ENCODE measurements at places on chromosomes 2 and 18.

DNA sequence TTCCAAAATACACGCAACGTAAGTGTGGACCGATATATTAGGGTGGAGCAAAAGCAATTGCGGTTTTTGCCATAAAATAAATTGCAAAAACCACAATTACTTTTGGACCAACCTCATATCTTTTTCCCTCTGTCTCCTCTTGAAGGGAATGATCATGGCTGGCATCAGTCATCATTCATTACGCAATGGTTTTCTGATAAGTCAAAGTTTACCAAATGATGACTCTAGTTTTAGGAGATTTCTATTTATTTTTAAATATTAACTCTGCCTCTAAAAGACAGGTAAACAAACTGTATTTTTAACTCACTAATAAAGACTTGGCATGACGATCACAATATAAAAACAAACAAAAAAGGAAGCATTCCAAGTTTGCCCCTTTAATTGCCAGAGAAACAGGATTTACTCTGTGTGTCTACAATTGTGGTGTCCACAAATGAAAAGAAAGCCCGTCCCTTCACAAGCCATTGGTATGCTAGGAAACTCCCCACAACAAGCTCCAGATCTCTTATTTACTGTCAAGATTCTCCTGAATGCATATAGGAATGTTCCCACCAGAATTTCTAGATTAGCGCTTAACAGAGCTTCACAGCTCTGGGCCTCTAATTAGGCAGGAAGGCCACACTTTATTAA, 61.3 kb downstream of the IRS1 start:
- no peak for DNase-seq

DNA sequence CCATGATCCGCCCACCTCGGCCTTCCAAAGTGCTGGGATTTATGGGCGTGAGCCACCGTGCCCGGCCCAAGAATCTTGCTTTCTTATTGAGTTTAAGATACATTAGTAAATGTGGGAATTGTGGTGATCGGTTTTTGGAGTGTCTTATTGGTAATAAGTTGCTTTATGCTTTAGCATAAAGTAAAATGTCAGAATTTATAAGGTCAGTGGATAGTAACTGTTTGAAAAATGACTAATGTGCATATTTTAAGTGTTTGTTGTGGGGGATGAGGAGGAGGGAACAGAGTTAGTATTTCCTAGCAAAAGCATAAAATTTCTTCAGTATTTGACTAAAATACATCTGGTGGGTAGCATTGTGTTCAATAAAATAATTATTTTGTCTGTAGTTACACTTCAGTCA, 77.4 kb downstream of the SLC39A10 start:
- DNase-seq: no peak

GRCh38 chr2:137706786-137707613, 257.3 kb upstream of the HNMT start:
- no peak for DNase-seq

DNA sequence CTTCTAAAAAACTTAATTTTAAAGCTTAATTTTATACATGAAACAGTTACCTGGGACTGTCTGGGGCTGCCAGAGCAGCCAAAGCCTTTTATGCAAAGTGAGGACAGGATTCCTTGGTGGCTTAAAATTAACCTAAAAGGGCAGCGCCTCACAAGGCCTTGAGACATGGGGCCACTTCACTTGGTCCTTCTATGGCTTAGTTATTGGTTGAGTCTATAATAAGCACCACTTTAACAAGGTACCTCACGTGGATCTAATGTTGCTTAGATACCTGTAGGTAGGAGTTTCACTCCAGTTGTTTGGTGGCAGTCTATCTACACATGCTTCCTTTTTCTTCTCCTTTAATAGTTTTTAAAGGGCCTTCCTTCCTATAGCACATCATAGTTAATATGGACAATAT, 51.6 kb downstream of the EIF2AK3 start:
- DNase-seq: no peak

- peak; percentile 29 for DNase-seq
These were observed 34.8 kb downstream of the LBH start for GRCh38 chr2:30266051-30266621.

DNA sequence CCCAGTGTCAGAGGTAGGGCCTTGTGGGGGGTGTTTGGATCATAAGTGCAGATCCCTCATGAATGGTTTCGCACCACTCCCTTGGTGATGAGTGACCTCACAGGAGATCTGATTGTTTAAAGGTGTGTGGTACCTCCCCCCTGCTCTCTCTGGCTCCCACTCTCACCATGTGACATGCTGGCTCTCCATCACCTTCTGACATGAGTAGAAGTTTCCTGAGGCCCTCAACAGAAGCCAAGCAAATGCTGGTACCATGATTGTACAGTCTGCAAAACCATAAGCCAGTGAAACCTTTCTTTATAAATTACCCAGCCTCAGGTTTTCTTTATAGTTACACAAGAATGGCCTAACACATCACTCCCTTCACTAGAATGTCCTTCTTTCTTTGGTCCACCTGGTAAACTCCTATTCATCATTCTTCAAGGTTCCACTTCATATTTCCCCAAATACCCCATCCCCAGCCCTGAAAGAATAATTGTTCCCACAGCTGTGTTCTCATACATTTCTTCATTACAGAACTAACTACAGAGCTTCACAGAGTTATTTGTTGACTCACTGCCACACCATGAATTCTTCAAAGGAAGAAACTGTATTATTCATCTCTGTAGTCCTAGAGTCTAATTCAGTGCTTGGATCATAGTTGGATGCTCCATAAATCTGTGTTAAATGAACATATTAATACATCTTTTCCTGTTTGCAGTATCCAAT, 81.2 kb upstream of the STK17B start:
- DNase-seq: no peak

DNA sequence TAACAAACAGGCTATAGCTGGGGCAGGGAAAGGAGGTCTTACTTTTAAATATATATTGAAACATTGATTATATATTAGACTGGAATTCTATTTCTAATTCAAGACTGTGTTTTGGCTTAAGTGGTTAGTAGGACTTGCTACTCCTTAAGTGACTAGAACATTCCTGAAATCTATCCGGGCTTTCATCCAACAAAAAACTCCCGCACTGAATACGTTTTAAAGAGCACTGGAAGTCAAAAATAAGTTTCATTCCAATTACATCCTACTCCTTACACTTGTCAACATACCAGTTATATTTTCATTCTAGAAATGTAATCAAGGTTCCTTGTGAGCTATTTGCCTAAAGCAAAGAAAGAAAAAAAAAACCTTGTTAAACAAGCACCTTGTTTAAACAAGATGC, 204.6 kb downstream of the SP3 start:
- DNase-seq: no peak

- DNase-seq: no peak
These were observed 221.9 kb downstream of the DYM start for GRCh38 chr18:49238433-49239042.

GRCh38 chr2:64863097-64863820, 125.9 kb upstream of the SLC1A4 start:
- no peak for DNase-seq

- DNase-seq: no peak
These were observed 199.2 kb downstream of the CAMKMT start for GRCh38 chr2:44560941-44561340.

DNA sequence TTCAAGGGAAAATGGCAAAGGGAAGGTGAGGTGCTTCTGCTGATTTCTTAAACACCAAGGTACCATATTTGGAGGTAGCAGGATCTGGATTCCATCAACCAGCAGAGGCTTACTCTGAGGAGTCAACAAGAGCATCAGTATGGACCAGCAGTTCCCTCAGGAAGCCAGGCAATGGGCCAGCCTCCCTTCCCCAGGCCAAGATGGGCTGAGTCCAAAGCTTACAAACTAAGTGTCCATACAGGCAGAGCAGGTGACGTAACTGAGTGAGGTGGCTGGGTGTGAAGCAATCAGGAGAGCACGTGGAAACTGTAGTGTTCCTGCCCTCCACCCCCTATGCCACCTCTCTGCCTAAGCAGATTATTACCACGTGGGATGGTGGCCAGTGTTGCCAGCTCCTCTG, 134.2 kb upstream of the HNRNPA3 start:
- no peak for DNase-seq

- no peak for DNase-seq
These were observed 16.8 kb upstream of the CRIM1 start for GRCh38 chr2:36338827-36339145.

- DNase-seq: no peak
These were observed 66.5 kb downstream of the COLEC12 start for GRCh38 chr18:433960-434359.

DNA sequence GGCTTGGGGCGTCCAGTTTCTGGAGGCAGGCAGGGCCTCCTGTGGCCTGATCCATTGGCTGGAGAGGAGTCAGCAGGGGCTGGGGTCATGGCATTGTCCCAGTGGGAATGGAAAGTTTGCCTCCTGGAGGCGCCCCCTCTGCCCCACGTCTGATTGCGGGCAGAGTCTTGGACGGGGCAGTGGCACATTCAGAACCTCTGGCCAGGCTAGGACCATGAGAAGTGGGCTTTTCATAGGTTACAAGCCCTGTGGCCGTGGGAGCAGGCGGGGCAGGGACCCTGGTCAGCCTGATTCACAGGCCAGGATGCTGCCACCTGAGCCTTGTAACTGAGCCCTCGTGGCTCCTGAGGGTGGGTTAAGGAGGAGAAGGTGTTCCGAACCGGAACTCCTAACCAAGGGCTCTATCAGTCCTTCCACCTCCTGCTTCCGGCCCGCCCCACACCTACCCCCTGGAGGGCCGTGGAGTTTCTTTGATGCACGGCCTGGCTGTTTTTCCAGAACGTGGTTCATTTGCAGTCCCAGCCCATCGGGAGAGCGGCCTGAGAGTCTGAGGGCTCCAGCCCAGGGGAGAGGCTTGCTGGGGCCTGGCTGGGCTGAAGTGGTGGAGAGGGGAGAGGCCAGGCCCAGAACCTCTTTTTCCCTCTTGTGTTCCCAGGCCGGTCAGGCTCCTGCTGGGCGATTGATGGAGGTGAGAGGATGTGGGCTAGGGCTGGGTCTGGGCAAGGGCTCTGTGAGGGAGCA, 43.9 kb upstream of the PLB1 start:
- no peak for DNase-seq

- DNase-seq: no peak
These were observed 77.7 kb downstream of the APOB start for GRCh38 chr2:20966061-20966595.

- DNase-seq: no peak
These were observed 298.5 kb downstream of the PAX3 start for GRCh38 chr2:222000326-222000725.

- DNase-seq: no peak
These were observed 30.1 kb downstream of the WDFY1 start for GRCh38 chr2:223915071-223915470.

DNA sequence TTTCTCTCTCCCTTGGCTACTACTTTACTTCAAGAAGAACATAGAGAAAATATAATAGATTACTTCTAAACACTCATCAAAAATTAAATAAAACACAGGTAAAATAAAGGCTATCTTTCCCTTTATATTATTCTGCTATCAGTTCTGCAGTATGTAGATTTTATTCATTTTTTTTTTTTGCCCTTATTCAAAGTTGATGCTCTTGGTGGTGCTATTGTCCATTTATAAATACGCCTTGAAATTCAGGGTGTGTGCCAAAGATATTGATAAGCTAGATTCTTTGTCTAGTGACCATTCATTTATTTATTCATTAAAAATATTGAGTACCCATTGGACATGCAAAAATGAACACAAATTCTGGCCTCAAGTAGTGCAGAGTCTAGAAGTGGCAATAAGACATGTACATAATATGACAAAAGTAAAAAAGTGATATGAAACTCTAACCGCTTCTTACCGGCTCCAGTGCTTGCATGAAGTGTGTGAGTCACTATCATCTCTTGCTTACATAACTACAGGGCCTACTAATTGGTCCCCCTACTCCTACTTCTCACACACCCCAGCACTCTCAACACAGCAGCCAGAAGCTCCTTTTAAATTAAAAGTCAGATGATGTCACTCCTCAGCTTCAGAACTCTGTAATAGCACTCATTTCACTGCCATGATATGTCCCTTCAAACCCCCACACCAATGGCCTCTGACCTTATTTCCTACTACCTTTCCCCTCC, 208.3 kb upstream of the FANCL start:
- DNase-seq: no peak

DNA sequence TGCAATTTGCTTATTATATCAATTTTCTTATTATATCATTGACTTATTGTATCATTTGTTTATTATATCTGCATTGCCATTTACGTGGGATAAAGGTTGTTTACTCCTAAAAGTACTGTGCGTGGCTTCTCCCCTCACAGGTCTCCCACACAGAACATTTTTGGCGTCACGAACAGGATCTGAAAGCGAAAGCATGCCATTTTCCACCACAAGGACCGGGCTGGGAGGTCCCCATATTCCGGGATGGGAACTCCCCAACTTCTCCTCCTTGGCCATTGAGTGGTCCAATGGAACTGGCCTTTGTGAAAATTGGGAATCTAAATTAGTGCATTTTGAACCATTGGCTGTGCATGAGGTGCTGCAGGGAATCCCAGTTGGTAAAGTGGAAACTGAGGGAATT, 4.8 kb upstream of the DSG2 start:
- no peak for DNase-seq

GRCh38 chr18:76388261-76388660, 106.8 kb downstream of the ZNF516 start:
- no peak for DNase-seq

DNA sequence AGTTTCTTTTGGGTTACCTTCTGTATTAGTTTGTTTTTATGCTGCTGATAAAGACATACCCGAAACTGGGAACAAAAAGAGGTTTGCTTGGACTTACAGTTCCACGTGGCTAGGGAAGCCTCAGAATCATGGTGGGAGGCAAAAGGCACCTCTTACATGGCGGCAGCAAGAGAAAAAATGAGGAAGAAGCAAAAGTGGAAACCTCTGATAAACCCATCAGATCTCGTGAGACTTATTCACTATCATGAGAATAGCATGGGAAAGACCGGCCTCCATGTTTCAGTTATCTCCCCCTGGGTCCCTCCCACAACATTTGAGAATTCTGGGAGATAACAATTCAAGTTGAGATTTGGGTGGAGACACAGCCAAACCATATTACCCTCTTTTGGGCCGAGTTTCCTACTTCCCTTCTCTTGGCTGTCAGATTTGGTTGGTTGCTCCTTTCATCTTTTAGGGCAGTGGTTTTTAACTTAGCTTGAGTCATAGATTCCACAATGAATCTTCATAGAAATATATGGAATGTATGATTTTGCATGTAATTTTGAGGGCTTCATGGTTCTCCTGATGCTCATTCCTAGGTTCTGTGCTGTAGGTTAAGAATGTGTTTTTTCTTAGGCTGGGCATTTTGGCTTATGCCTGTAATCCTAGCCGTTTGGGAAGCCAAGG, 44.2 kb downstream of the CEP192 start:
- no peak for DNase-seq

DNA sequence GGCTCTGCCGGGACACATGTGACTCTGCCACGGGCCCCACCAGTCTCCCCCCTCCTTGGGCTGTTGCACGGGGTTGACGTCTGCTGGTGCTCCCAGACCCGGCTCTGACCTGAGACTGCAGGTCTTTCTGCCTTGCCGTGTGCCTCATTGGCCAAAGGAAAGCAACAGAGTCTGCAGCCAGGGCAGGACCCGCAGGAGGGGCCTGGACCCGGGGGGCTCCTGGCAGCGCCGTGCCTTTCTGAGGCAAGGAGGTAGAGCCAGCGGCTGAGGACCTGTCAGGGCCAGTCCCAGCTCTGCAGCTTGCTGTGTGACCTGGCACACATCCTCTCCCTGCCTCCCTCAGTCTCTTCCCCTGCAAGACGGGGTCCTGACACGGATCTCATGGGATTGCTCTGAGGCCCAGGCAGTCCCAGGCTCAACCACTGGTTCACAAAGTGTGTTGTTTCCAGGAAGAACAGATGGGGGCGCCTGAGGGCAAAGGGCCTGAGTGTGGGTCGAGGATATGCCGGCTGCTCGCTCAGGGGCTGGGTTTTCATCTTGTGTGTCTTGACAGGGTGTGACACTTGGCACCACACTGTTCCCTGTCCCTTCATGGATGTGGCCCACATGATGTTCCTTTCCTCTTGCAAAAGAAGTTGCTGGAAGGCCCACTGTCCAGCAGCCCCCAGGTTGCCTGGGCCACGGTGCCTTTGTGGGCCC, 9.0 kb downstream of the CAPN10 start:
- no peak for DNase-seq
